ENCODE measurements at places on chromosomes 7 and 10.

DNA sequence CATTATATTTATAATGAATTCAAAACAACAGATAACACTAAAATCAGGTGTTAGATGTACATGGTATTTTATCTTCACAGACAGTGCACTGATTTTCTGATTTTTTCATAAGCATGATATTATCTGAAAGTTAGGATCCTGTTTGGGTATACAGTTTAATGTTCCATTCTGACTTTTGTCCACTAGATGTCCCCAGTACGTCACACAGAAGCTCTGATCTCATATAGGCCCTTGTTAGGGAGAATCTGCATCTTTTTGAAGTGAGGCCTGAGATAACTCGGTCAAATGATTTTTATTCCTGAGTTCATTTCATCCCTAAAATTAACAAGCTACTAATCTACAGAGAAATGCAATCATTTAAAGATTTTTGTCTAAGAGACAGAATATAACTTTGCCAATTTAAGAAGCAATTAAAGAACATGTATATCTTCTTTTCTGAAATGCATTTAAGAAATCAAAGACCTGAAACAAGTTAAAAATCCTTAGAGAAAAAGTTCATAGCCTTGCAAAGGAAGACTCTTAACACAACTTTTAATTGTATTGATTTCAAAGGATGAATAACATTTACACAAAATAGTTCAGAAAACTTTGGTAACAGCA, 72.0 kb upstream of the TES start:
- DNase-seq = peak; percentile 83

- no peak for DNase-seq
Measured at GRCh38 chr7:47509571-47509970, 72.3 kb downstream of the TNS3 start.

- peak; percentile 86 for DNase-seq
Measured at GRCh38 chr7:140653319-140654108, 12.9 kb upstream of the DENND2A start.

DNA sequence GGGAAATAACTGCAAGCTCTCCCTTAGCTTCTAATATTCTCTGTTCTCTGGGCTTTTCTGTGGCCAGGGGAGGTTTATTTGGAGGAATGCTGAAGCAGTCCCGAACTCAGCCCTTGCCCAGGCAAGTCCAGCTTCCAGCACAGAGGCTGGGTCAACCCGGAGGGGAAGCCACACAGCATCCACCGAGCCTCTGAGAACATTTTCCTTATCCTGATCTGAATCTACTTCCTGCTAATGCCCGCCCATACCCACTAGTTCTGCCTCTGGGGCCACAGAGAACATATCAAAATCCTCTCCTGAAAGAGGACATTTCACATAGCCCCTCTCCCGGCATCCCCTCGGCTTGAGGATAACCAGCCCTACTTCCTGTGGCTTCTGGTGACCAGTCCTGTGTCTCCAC, 31.1 kb downstream of the SH3PXD2A start:
- DNase-seq = no peak

DNA sequence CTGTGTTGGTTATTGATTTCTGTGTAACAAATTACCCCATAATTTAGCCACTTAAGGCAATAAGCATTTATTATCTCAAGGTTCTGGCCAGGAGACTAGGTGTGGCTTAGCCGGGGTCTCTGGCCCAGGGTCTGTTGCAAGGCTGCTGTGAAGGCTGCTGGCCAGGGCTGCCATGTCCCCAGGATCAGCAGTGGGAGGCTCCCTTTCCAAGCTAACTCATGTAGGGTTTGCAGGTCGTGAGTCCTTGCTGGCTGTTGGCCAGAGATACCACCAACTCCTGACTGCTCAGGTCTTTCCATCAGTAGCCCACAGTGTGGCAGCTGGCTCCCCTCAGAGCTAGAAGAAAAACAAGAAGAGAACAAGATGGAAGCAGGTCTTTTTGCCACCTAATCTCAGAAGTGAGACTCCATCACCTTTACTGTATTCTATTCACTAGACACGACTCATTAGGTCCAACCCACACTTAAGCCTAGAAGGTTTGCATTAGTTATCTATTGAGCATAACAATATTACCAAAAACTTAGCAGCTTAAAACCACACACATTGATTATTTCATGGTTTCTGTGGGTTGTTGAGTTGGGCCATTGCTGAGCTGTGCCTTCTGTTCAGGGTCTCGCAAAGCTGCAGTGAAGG, 185.6 kb downstream of the PFKFB3 start:
- DNase-seq = no peak

- peak; percentile 95 for DNase-seq
Measured at GRCh38 chr10:124648738-124649137, 95.4 kb downstream of the FAM53B start.

- no peak for DNase-seq
Measured at GRCh38 chr7:1325646-1326510, 93.2 kb downstream of the UNCX start.

GRCh38 chr10:31136930-31137885, 105.5 kb upstream of the ZNF438 start:
- DNase-seq = peak; percentile 69

GRCh38 chr10:120646738-120647456, 189.9 kb downstream of the PLPP4 start:
- no peak for DNase-seq

GRCh38 chr10:133346413-133346812, 760 bp upstream of the PRAP1 start:
- no peak for DNase-seq

GRCh38 chr10:19946791-19947190, 130.6 kb downstream of the PLXDC2 start:
- DNase-seq = no peak

- DNase-seq = no peak
Measured at GRCh38 chr10:52019077-52019555, 295.0 kb upstream of the DKK1 start.

GRCh38 chr7:43625980-43626379, 43.1 kb downstream of the STK17A start:
- DNase-seq = no peak

DNA sequence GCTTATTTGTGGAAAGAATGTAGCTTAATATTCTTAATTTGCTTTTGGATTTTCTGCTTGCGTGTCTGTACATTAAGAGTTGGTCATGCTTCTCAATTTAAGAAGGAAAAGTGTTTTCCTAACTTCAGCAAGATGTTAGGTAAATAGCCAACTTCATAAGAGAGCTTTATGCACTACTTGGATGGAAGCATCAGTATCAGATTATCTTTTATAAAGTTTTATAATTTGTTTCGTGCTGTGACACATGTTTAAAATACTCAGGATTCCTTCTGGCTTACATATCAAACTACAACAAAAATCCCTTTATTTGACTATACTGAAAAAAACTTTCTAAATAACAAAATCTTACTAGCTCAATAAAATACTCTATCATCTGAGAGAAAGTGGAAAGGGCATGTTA, 34.8 kb upstream of the AGR2 start:
- DNase-seq = peak; percentile 41

- no peak for DNase-seq
Measured at GRCh38 chr10:30832001-30832748, 199.5 kb downstream of the ZNF438 start.
